ENCODE measurements at places on chromosomes 3 and 15.
A peak's percentile ranks its signal among the peaks of the same experiment; 100 is the strongest.

- DNase-seq = no peak
These were observed 145.1 kb downstream of the LRRC28 start for GRCh38 chr15:99396375-99396774.

GRCh38 chr3:187725653-187726370 is 19.5 kb downstream of the BCL6 start:
- DNase-seq = no peak

DNA sequence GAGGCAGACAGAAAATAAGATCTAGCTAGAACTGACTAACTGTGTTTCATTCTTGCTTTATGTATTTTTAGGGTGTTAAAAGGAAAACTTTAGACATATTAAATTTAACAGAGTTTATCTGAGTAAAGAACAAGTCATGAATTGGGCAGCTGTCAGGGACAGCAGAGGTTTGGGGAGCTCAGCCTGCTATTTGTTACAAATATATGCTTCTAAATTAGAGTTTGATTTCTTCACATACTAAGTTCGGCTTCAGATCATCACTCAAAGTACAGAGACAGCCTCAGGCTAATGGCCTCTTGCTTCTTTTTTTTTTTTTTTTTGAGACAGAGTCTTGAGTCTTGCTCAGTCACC is 21.9 kb downstream of the EFCC1 start:
- DNase-seq = no peak

GRCh38 chr3:116417151-116417550 is 28.1 kb downstream of the LSAMP start:
- DNase-seq = no peak

DNA sequence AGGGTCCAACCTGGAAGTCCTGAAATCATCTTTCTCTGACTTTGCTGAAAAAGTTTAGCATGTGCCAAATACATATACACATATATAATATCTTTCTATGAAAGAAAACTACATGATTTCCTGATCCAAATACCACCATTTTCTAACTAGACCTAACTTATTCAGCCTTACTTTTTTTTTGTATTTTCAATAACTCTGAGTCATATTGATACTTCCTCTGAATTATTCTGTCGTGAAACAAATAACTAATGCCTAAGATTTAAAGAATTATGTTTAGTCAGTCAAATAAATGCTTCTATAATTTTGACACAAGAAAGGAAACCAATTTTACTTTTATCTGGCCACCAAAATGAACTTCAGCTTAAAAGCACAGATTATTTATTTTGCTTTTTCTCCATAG is 760.2 kb upstream of the GBE1 start:
- no peak for DNase-seq

DNA sequence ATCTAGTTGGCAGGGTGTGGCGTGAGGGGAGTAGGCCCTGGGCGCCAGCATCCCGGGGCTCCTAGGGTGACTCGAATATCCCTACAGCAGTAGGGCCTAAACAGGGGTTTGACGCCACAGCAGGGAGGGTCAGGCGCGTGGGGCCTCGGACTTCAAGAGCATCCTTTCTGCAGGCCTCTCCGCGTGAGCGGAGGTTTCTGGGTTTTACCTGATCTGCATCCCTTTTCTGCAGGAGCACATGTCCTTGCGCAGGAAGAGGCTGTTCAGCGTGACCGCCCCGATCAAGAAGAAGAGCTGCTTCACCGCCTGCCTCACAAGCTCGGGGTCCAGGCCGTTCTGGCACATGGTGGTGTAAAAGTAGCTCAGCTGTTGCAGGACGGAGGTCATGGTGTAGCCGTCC is 13.5 kb upstream of the GNB5 start:
- no peak for DNase-seq

DNA sequence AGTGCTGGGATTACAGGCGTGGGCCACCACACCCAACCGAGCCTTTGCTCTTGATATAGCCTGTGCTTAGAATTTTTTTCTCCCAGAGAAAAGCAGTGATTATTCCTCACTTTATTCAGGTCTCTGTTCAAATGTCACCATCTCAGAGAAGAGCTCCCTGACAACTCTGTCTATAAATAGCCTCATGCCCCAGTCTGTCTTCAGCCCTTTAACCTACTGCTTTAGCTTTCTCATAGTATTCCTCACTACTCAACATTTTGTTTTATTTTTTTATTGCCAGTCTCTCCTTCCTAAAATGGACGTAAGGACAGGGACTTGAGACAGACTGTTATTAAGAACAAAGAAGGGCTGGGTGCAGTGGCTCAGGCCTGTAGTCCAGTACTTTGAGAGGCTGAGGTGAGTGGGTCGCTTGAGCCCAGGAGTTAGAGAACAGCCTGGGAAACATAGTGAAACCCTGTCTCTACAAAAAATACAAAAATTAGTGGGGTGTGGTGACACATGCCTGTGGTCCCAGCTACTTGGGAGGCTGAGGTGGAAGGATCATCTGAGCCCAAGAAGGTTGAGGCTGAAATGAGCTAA is 78.7 kb upstream of the TTBK2 start:
- DNase-seq = peak; percentile 26

GRCh38 chr3:133230195-133230594 is 169.7 kb upstream of the BFSP2 start:
- no peak for DNase-seq

- DNase-seq = peak; percentile 87
These were observed 435 bp downstream of the SLC35G2 start for GRCh38 chr3:136819392-136819730.

All from AG08396 (cell line).